ENCODE measurements at places on chromosomes 5 and 9. TPM values are rescaled to one million over a fixed set of nuclear protein-coding genes. Genes with fewer than 3 reads are reported as not detected.

ARHGEF37 gene
- total RNA-seq, result 61.1 TPM

DNAH5 gene
- total RNA-seq, result 6.8 TPM

GAS1 gene
- total RNA-seq, result 82.1 TPM

PTGES gene
- total RNA-seq, result 3.9 TPM

DNAJC18 gene
- total RNA-seq, result 7.3 TPM
